ENCODE measurements at places on chromosomes 3 and 15.
A peak's percentile ranks its signal among the peaks of the same experiment; 100 is the strongest.

DNA sequence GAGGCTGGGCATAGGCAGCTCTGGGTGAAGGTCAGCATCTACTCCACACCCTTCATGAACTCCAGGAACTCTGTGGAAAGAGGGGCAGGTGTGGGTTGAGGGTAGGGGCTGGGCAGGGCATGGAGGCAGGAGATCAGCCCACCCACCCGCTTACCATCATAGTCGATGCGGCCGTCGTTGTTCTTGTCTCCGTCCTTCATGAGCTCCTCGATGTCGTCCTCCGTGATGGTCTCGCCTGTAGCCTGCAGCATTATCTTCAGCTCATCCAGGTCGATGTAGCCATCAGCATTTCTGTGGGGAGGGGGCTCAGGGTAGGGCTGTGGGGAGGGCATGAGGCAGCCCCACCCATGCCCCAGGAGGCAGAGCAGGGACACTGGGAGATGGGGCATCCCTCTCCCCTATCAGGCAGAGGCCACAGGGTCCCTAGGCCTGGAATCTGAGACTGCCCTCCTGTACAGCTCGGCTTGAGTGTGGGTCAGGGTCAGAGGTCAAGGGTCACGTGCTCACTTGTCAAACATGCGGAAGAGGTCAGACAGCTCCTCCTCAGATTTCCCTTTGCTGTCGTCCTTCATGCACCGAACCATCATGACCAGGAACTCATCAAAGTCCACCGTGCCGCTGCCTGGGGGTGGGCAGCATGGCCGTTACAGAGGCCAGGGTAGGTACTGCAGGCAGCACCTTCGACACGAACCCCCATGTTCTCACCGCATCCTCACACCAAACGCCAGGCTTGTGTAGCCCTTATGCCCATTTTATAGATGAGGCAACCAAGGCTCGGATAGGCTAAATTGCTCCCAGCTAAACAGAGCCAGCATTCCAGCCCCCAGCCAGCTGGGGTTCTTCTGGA lies 2.4 kb downstream of the TNNC1 start:
- DNase-seq = no peak

DNA sequence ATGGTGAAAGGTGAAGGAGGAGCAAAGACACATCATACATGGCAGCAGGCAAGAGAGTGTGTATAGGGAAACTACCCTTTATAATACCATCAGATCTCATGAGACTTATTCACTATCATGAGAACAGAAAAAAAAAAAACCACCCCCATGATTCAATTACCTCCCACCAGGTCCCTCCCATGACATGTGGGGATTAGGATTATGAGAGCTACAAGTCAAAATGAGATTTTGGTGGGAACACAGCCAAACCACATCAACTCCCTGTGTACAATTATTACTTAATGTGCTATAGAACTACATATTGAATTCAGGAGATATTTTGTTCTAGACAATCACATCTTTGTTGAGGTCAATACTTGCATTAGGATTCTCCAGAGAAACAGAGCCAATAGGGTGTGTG lies 313.4 kb downstream of the CNTN6 start:
- DNase-seq = no peak

GRCh38 chr3:10869460-10869859 lies 53.4 kb downstream of the SLC6A11 start:
- DNase-seq = no peak

DNA sequence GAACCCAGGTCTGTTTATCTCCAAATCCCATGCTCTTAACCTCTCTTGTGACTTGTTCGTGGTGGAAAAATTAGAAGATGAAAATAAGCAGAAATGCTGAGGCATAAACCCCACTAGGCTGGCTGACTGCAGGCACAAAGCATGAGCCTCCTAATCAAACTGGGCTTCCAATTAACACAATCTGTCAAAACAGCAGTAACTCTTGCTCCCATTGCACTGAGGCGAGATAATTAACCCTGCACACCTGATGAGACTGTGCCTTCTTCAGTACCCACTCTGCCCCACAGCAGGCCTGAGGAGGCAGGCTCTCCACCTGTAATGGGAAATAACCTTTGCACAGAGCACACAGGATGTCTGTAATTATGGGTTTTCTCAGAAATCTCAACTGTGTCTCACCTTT lies 284.4 kb upstream of the WNT5A start:
- no peak for DNase-seq

DNA sequence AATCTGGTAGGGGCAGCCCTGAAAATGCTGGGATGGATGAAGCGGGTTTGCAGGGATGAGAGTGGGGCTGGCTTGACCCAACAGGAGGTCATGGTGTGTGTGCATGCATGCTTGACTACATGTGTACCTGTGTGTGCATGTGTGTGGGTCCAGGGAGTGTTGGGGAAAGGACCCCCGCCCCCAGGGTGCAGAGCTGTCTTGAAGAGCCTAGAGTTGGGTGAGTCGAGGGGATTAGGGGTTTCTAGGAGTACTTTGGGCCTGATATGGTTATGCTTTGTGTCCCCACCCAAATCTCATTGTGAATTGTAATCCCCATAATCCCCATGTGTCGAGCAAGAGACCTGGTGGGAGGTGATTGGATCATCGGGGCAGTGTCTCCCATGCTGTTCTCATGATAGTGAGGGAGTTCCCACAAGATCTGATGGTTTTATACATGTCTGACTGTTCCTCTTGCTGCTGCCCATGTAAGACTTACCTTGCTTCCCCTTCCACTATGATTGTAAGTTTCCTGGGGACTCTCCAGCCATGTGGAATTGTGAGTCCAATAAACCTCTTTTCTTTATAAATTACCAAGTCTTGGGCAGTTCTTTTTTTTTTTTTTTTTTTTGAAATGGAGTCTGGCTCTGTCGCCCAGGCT lies 5.2 kb upstream of the LCTL start:
- no peak for DNase-seq

- no peak for DNase-seq
Measured at GRCh38 chr3:59873576-59874230, 823.9 kb upstream of the CFAP20DC start.

GRCh38 chr3:124492824-124493223 lies 237.4 kb upstream of the UMPS start:
- DNase-seq = no peak

DNA sequence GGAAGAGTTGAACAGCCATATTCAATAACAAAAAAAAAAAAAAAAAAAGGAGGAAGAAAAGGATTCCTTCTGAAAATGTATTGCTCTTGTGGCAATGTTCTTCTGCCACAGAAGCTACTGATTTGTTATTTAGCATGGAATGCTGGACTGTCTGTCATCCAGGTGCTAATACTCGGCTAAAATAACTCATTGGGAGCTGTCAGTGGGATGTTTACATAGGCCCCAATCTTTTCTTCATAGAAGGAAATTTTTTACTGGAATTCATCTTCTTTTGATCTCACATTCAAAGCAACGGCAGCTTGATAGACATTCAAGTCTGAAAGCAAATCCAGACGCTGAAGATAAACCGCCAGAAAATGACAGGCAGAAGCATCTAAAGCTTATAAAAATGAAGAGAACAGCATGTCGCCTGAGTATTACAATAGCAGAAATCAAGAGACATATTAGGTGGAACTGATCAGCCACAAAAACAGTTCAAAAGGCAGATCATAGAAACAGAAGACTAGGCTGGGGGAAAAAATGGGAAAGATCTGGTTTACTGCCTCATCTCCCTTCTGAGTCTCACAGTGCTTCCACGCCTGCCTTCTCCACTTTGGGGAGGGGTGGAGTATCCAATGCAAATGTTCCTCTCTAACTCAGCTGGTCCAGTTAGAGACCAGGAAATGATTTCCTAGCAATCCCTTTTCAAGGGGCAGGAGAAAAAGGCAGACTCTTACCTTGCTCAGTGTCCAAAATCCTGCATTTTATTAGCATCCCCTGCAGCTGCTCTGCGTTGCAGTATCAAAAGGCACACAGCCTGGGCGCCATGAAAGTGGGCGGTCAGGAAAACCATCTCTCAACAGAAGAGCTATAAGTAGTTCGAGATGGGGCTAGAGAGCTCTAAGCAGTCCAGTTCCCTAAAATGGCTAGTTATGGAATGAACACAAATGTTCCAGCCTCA lies 451.9 kb downstream of the FOXP1 start:
- no peak for DNase-seq

DNA sequence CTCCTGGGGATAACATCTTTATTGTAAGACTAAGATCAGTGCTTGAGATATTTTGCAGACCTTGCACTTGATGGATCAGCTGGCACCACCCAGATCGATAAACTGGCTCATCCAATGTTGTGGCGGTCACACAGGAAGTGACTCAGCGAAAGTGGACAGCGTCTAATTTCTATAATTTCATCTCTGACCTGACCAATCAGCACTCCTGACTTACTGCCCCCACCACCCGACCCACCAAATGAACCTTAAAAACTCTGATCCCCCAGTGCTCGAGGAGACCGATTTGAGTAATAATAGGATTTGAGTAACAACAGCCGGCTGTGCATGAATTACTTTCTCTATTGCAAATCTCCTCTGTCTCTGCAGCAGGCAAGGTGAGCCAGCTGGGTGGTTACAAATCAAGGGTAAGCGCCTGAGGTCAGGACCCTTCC lies 62.7 kb upstream of the RNU6-1 start:
- DNase-seq = peak; percentile 74

- DNase-seq = no peak
Measured at GRCh38 chr3:78822726-78823125, 945.1 kb downstream of the ROBO1 start.

DNA sequence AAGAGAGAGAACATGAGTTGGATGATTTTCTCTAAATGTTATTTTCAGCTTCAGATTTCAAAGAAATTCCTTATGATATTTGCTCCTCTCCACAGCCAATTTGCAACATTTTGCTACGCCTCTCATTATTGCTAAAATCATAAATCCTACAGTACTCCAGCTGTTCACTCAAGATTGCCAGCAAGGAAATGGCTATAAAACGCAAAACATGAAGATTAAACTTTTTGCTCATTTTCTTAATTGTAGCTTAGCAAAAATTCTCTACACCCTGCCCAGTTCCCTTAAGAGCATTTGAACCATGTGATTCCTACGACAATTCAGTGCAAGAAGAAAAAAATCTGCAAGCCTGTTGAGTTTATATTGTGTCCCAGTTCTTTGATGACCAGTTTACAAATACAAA lies 6.8 kb downstream of the CHRNA3 start:
- DNase-seq = no peak

DNA sequence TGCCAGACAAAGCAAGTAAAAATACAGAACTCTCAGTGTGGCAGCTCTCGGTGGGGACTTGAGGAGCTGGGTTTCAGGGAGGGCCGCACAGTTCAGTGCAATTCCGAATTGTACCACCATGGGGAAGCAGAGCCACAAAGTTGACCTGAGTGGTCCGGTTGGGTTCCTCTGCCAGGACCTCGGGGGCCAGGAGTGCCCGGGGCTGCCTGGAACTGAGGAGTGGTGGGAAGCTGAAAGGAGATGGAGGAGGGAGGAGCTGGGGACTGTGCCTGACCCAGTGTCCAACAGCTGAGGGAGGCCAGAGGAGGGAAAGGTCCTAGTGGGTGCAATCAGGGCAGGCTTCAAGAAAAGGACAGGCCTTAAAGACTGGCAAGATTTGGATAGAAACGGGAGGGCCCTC lies 32.2 kb upstream of the TRH start:
- peak; percentile 4 for DNase-seq

DNA sequence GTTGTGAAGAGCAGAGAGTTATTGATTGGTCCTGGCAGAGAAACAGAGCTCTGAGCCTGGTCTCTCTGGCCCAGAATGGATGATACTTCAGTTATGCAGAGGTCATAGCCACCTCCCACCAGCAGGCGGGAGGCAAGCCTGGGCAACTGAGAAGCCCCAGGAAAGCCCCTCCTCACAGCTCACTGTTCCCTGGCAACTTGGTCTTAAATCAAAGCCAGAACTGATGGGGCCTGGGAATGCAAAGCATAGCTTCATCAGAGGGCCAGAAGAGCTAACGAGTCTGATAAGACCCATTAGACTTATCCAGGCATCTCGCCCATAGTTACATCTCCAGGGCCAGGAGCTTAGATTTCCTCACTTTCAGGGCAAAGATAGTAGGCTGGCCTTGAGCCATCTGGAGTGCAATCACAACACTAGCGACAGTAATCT lies 5.5 kb upstream of the COLQ start:
- DNase-seq = no peak

DNA sequence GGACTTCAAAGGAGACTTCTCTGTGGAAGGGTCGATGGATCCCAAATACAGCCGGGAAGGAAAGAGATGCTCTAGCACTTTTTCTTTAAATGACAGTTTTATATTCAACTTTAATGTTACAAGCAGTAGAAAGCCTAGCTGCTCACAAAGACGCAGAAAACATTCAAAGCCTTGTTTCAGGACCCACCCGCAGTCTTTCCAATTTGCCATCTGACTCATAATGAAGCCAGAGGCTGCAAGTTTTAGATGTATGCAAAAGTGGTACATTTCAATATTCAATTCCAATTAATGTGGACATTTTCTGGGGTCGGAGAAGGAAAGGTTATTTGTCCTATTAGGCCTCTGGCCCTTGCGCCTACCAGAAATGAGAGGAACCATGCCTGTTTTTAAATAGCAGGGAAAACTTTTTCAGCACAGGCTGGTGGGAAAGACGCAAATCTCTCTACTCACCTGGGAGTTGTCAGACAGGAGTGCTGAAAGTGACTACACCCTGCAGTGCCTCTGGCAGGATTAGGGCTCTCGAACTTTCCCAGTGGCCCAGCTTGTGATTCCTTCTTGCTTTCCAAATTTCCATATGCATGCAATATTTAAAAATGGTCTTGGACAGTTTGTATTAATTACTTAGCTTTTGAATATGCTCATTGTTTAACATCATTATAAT lies 117.4 kb upstream of the MBNL1 start:
- no peak for DNase-seq

- no peak for DNase-seq
Measured at GRCh38 chr15:80645494-80646065, 49.5 kb upstream of the ABHD17C start.

DNA sequence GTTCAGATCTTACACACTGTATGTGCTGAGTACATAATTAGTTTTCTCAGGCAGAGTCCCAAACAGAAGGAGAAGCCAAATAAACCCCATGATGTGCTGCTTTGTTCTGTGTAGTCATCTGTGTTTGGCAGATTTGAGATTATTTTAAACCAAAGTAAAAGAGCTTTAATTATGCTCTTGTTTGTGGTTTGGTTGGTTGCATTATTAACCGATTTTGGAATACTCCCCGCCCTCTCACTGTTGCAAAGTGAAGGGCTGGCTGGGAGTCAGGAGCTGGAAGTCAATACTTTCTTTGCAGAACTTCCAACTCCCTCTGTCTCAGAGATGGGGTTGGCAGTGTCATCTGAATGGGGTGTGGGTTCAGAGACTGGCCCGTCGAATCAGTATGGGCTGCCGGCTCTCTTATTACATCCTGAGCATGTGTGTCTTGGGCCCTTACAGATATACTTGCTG lies 34.4 kb downstream of the SLCO3A1 start:
- no peak for DNase-seq

Measured in NCI-H2227 treated with DMSO at 0.1 percent for 48 hours (cell line).